Right lobe of liver (tissue), 6 donors: ENCODE measurements at places on chromosomes 2 and 18. TPM values are rescaled to one million over a fixed set of nuclear protein-coding genes. Genes with fewer than 3 reads are reported as not detected.

The HOXD3 gene
- not detected for total RNA-seq

The TCF23 gene
- not detected for total RNA-seq

The TMEM247 gene
- total RNA-seq, result not detected

The CTAGE1 gene
- not detected for total RNA-seq

The RAB6C gene
- not detected for total RNA-seq

The OXER1 gene
- total RNA-seq, result 26.6 TPM

The SERPINB12 gene
- total RNA-seq, result not detected

The RUFY4 gene
- 0.11 TPM for total RNA-seq

The IL37 gene
- total RNA-seq, result not detected

The PLEK gene
- 14.8 TPM for total RNA-seq

The DNAJC5G gene
- not detected for total RNA-seq

The STEAP3 gene
- total RNA-seq, result 118 TPM

The UGP2 gene
- total RNA-seq, result 545 TPM

The STAT1 gene
- total RNA-seq, result 28.9 TPM

The RNU2-63P gene
- 2.0 TPM for total RNA-seq

The MYO1B gene
- total RNA-seq, result 235 TPM

The ICOS gene
- total RNA-seq, result not detected

The SPP2 gene
- 177 TPM for total RNA-seq

The GATA6 gene
- total RNA-seq, result 14.0 TPM

The METTL8 gene
- total RNA-seq, result 13.8 TPM
